Upper lobe of left lung (tissue), 6 donors: ENCODE measurements at places on chromosomes 4 and X.

DNA sequence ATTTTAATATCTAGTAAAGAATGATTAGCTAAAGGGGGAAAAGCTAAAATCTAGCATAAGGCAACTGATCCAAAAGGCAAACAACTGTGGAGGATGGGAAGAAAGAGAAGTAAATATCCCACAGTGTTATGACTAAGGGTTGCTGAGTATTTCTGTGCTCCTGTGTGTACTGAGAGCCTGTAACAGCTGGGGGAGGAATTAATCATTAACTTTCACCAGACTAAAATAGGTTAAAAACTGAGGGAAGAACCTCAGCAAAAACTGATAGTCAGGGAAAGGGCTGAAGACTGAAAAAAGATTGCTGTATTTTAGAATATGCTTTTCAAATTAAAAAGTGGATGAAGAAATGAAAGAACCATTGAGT, 365.9 kb downstream of the CXXC4 start:
- no peak overlapping the region for H3K4me3 ChIP-seq
- no peaks in the 10 kb centered on the region for H3K27me3 ChIP-seq
- no peaks in the 10 kb centered on the region for H3K4me1 ChIP-seq
- DNase-seq, result no peak

DNA sequence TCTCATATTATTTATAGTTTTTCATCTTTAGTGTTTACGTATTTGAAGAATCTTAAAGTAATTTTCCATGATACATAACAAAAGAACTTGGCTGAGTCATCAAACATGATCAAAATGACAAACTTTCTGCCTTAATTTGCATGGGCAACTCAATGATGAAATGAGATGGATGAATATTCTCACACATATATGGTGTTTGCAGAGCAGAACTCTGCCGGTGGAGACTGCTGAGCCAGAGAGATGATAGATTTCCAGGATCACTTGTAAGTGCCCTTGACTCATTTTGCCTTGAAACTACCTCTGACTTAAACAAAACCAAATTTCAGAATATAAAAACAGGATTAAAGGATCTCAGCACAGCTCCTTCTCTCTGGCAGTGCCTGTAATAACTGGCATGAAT, 38.2 kb downstream of the TRPC3 start:
- no peaks in the 10 kb centered on the region for H3K4me1 ChIP-seq
- no peak for DNase-seq
- H3K4me3 ChIP-seq, result no peak overlapping the region
- no peaks in the 10 kb centered on the region for H3K36me3 ChIP-seq
- no peak overlapping the region for H3K27ac ChIP-seq

- H3K4me3 ChIP-seq, result no peak overlapping the region
- no peaks in the 10 kb centered on the region for H3K4me1 ChIP-seq
- peak overlapping the region; percentile 80 for H3K27ac ChIP-seq
Observed at GRCh38 chrX:48684134-48684533, 535 bp downstream of the WAS start.

GRCh38 chrX:55340896-55341433, 76.2 kb upstream of the PAGE3 start:
- H3K4me3 ChIP-seq, result no peak overlapping the region
- H3K27ac ChIP-seq, result no peak overlapping the region
- H3K4me1 ChIP-seq, result no peaks in the 10 kb centered on the region

GRCh38 chr4:5510504-5510903, 197.9 kb downstream of the EVC2 start:
- no peaks in the 10 kb centered on the region for H3K27me3 ChIP-seq
- H3K4me1 ChIP-seq, result no peaks in the 10 kb centered on the region
- no peak overlapping the region for H3K4me3 ChIP-seq
- DNase-seq, result no peak
- no peak overlapping the region for H3K27ac ChIP-seq

- no peak overlapping the region for H3K27ac ChIP-seq
- H3K36me3 ChIP-seq, result no peaks in the 10 kb centered on the region
- no peaks in the 10 kb centered on the region for H3K27me3 ChIP-seq
- H3K4me1 ChIP-seq, result no peaks in the 10 kb centered on the region
Observed at GRCh38 chr4:137514406-137515111, 17.7 kb downstream of the PCDH18 start.

GRCh38 chr4:24763631-24764297, 31.6 kb upstream of the SOD3 start:
- no peaks in the 10 kb centered on the region for H3K27me3 ChIP-seq
- DNase-seq, result no peak
- no peaks in the 10 kb centered on the region for H3K36me3 ChIP-seq

DNA sequence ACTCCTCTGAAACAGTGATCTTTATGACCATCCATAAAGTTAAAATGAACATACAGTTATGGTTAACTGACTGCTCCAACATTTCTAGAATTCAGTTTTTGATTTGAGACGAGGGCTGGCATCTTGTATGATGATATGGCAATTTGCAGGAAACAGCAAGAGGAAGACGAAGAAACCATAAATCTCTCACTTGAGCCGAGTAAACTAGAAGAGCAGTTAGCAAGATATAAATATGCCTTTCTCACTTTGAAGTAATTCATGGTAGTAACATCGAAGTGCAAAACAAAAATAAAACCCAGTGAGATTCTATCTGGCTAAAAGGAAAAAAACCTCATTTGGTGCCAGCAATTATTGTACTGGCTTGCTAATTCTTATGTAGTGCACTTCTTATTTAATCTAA, 139.0 kb upstream of the SPRY1 start:
- no peak for DNase-seq
- H3K36me3 ChIP-seq, result no peaks in the 10 kb centered on the region
- H3K4me1 ChIP-seq, result no peaks in the 10 kb centered on the region
- no peak overlapping the region for H3K27ac ChIP-seq
- no peak overlapping the region for H3K4me3 ChIP-seq

DNA sequence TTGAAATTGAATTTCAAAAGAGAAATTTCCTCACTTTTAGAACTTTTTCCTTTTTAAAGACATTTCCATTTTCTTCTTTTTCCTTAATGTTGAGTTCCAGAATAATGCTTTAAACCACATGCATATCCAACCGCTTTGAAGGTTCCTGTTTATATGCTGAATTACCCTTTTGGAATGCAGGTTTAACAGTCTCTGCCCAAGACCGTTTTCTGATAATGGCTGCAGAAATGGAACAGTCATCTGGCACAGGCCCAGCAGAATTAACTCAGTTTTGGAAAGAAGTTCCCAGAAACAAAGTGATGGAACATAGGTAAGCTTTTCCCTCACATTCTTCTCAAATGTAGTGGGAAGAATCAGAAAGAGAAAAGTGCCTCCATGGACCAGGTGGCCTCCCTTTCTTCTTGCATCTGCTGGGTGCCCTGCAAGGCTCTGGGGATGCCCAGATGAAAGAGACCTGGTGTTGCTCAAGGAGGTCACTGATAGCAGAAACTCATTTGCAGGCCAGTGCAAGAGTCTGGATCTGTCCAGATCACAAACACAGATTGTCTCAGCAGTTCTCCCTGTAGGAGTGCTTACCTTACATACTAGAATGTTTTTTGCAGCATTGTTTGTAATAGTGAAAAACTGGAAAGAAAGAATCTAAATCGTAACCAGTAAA, 42.9 kb downstream of the MOSPD2 start:
- no peaks in the 10 kb centered on the region for H3K4me1 ChIP-seq
- H3K36me3 ChIP-seq, result peaks cover 53% of the 10 kb centered on the region
- no peak for DNase-seq
- H3K27me3 ChIP-seq, result no peaks in the 10 kb centered on the region
- H3K27ac ChIP-seq, result no peak overlapping the region

GRCh38 chrX:120452131-120452530, 17.0 kb downstream of the LAMP2 start:
- H3K27ac ChIP-seq, result no peak overlapping the region
- no peaks in the 10 kb centered on the region for H3K27me3 ChIP-seq
- H3K4me1 ChIP-seq, result peaks cover 4% of the 10 kb centered on the region
- no peak overlapping the region for H3K4me3 ChIP-seq
- no peak for DNase-seq

DNA sequence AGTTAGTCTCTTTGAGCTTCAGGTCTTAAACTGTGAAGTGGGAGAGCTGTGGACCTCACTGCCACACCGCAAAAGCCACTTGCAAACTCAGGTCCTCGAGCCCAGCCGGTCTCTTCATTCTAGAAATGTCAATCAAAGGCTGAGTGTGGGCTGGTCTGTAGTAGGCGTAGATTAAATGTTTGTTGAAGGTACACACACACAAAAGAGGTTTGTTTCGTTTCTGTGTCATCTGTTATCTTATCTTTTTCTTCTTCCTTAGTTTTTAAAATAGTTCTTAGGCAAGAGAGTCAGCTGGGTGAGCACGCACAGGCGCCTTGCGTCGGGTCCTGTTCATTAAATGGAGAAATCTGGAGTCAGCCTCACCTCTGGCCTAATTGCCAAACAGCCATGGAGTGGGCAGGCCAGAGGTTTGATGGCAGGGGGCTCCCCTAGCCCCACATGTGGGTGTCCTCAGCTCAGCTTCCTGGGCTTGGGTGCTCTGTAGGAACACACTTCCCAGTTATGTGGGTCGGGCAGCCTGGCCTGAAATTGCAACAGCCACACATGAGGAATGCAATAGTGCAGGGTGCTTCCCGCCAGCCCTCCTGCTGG, 836 bp upstream of the PSAPL1 start:
- H3K4me1 ChIP-seq, result peaks cover 3% of the 10 kb centered on the region
- no peaks in the 10 kb centered on the region for H3K27me3 ChIP-seq
- DNase-seq, result no peak

GRCh38 chrX:80578517-80579105, 158.4 kb downstream of the TENT5D start:
- no peak for DNase-seq
- H3K36me3 ChIP-seq, result no peaks in the 10 kb centered on the region
- no peak overlapping the region for H3K27ac ChIP-seq
- no peaks in the 10 kb centered on the region for H3K4me1 ChIP-seq
- no peak overlapping the region for H3K4me3 ChIP-seq
